PC-3 (cell line): ENCODE measurements at places on chromosomes 4 and X. TPM values are rescaled to one million over a fixed set of nuclear protein-coding genes. Genes with fewer than 3 reads are reported as not detected.

DNA sequence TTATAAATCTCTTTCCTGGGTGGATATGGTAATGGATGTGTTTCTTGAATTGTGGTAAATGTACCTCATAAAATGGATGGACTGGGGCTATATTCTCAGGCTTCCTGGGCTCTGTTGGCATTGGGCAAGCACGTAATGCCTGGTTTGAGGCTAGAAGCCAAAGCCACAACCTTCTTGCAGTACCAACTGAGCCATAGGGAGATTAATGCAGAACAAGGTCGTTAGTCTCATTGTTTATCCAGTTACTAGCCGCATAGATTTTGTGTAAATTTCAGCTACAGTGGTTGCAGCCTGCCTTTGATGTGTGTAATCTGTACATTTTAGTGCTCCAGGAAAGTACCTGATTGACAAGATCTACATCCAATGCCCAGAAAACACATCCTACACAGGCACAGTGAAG is 7.2 kb upstream of the LEF1 start:
- no peak for DNase-seq

SFRP2 gene
- total RNA-seq = not detected in 2 replicates

- peak; percentile 47 for DNase-seq
These were observed 5.6 kb upstream of the SPRY1 start for GRCh38 chr4:123390846-123391456.

GRCh38 chr4:54575919-54576318 is 81.8 kb upstream of the KIT start:
- DNase-seq = no peak

DNA sequence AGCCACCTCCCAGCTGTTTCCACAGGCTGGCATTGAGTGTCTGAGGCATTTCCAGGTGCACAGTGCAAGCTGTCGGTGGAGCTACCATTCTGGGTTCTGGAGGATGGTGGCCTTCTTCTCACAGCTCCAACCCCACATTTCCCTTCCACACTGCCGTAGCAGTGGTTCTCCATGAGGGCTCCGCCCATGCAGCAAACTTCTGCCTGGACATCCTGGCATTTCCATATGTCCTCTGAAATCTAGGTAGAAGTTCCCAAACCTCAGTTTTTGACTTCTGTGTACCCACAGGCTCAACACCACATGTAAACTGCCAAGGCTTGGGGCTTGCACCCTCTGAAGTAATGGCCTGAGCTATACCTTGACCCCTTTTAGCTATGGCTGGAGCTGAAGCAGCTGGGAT is 10.3 kb upstream of the FRMPD4 start:
- DNase-seq = no peak

- no peak for DNase-seq
These were observed 21.7 kb upstream of the CD40LG start for GRCh38 chrX:136626237-136626636.

TRO gene
- total RNA-seq = not detected in 2 replicates

- peak; percentile 79 for DNase-seq
These were observed 63.3 kb downstream of the USP9X start for GRCh38 chrX:41148553-41148952.

GPR82 gene
- not detected in 2 replicates for total RNA-seq
